Midbrain (tissue), 1 donor: ENCODE measurements at places on chromosomes 3 and 15.

GRCh38 chr3:189744235-189744634, 113.0 kb downstream of the TP63 start:
- no peak for DNase-seq

DNA sequence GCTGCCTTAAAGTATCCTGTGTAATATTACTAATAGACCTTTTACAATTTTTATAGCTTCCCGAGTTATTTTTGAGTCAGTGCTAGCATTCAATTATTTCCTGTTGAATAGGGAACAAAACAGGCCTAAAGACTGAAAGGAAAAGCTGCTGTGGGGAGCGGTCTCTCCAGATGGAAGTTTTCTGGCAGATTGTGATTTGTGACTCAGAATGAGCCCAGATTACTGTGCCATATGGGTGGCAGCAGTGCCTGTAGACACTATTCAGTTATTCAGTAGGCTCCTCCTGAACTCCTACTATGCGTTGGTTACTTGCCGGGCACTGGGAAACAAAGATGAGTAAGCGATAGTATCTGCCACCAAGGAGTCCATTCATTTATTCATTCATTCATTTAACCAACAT, 211.8 kb downstream of the CHST2 start:
- no peak for DNase-seq

- DNase-seq, result no peak
Observed at GRCh38 chr3:126835472-126836219, 131.6 kb downstream of the CHCHD6 start.

GRCh38 chr3:43640681-43641080, 18.9 kb upstream of the ANO10 start:
- no peak for DNase-seq
